Substantia nigra (tissue), 51 donors: ENCODE measurements at places on chromosomes 2 and 18.

- DNase-seq: no peak
Observed at GRCh38 chr2:42663828-42664227, 95.4 kb downstream of the MTA3 start.

DNA sequence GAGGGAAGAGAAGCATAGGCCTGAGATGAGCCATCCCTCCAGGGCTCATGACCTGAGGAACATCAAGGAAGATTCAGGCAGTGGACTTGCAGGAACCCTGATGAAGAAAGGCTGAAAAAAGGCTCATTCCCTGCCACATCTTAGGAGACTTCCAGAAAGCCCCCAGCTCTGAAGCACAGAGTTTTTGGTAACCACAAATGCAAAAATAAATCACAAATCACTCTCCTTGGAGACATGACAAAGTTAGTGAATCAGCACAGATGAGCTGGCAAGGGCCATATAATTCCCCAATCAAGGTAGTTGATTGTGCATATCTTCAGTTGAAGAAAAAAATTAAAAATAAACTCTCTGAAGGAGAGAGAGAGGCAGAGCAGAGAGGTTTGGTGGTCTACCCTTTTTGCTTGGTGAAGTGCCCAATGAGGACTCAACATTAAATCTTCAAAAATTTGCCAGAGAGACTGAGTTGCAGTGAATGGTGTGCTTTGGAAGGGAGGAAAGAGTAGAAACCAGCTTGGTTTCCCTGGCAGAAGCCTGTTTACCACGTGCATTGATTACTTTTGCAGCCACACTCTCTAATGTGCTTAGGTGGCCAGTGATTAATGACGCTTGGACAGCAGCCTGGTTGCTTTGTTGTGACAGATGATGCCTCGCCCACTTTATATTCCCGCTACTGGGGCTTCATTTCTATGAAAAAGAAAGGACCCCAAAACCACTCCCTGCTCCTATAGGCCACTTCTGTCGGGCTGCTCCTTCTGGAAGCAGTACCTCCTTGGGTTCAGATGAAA lies 257.4 kb upstream of the SLC14A2 start:
- DNase-seq: no peak

DNA sequence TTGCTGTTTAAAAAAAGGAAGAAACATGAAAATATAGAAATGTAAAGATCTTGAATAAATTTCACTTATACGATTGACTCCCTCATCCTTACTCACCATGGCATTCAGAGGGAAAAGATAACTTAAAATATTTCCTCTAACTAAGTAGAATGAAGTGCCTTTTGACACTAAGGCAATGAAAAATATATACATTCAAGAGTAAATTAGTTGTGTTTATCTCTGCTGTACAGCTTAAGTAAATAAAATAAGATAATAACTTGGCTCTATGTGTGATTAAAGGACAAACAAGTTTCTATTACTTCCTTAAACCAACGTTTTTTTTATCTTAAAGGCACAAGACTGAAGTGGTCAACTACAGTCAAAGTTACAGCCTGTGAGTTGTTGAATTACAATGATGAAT lies 142.3 kb upstream of the LRRTM4 start:
- no peak for DNase-seq

DNA sequence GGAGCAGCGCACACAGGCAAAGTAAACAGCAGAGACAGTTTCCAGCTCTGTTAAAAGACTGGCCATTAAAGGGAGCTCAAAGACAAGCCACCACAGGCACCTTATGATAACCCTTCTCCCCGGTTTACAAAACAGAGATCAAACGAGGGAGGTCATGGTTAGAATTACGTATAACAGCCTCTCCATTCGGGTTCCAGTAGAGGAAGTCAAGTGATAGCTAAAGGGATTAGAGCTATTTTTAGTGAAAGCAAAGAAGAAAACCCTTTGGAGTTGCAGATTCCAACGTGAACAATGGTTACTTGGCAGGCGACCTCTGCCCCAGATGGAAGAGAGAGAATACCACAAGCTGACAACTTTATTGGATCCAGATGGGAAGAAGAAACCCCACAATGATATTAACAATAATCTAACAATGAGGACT lies 31.2 kb upstream of the EDAR start:
- no peak for DNase-seq
